Left lung (tissue), 14 donors: ENCODE measurements at places on chromosomes 1 and 21.

DNA sequence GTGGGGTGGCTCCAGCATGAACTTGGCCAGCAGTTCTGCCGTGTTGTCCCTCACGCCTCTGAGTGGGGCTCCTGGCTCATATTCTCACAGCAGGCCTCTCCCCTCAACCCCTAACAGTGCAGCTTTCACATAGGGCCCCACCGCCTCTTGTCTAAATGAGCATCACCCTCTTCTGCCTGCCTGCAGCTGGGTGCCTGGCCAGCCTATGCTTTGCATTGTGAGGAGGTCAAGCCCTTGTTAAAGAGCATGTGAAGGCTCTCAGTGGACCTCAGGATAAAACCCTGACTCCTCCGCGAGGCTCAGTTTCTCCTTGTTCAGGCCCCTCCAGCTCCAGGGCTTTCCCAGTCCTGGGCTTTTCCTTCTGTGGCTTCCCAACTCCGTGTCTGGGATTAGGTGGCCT lies 34.8 kb downstream of the CRYAA start:
- no peak for DNase-seq

DNA sequence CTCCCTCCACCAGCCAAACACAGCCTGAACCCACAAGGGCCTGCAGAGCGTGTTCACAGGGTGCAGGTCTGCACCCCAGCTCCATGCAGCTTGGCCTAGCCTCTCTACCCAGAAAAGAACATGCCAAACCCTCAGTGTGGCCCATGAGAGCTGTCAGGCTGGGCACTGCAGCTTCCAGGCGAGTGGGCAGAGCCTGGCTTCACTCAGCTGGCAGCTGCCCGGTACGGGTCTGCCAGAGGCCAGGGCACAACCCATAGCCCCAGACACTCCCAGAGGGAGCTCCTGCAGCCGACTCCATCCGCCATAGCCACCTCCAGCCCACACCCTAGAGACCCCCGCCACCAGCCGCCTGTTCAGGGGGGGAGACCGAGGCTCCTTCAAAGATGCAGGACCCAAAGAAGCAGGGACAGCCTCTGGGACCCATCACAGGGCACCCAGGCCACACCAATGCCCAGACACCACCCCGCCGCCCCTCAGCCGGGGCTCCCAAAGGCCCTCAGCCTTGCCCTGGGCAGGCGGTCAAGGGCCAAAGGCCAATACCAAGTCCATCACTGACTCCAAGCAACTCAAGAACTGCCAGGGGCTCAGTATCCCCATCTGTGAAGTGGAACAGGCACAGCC lies 42.4 kb downstream of the MEGF6 start:
- DNase-seq, result no peak

GRCh38 chr1:213369465-213369864 lies 318.4 kb downstream of the RPS6KC1 start:
- DNase-seq, result no peak

DNA sequence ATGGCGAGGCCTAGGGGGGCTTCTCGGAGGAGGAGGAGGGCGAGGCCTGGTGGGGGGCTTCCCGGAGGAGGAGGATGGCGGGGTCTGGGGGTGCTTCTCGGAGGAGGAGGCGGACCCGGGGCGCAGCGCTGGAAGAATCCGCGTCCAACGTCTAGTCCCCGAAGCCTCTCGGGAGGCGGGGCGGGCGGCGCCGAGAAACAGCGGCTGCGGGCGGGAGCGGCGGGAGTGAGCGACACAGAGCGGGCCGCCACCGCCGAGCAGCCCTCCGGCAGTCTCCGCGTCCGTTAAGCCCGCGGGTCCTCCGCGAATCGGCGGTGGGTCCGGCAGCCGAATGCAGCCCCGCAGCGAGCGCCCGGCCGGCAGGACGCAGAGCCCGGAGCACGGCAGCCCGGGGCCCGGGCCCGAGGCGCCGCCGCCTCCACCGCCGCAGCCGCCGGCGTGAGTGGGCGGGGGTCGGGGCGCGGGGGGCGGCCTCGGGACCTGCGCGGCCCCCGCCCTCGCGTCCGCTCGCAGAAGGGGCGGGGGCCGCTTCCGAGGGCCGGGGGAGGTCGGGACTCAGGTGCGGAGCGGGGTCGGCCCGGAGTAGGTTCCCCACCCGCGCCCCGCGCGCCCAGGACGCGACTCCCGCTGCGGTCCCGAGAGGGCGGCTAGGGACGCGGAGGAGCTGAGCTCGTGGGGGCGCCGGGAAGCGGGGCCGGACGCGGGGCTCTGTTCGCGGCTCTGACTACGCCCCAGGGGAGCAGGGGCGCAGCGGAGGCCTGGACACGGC lies at the start of gene KLHL17:
KLHL17 (plus strand) TSS at position 222 of the 769 bp plus-strand sequence; CDS start at position 332, 110 bp downstream.
- DNase-seq, result peak; percentile 41

GRCh38 chr1:111084999-111085398 lies 54.9 kb downstream of the DRAM2 start:
- DNase-seq, result no peak

- DNase-seq, result no peak
Observed at GRCh38 chr1:82319546-82319945, 518.8 kb downstream of the ADGRL2 start.

DNA sequence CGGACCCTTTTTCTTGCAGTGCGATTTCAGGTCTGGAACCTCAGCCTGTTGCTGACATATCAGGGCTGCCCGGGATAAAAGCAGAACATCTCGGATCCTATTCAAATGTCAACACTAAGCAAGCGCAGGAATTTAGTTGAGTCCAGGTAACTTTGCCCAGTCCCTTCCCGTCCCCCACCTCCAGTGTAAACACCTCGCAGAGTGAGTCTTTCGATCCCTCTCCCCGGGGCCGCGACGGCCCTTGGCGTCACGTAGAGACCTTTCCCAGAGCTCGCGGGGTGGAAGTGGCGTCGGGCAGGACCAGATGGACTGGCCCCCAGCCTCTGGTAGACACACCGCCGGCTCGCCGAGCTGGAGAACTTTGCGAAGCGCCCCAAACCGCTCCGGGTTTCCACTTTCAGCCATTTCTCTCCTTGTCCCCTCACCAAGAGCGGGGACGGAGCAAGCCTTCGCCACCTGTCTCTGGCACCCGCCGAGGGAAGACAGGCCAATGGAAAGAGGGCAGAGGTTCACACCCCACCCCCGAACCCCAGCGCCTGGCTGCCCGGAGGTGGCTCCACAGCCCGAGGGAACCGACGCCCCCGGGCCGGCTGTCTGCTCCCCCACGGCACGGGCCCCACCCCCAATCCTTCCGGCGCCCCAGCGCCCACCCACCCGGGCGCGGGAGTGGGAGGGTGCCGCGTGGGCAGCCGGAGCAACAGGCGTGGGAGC lies 570 bp downstream of the KCND3 start:
- DNase-seq, result no peak

GRCh38 chr1:71638081-71638766 lies 557.4 kb upstream of the ZRANB2 start:
- DNase-seq, result no peak

DNA sequence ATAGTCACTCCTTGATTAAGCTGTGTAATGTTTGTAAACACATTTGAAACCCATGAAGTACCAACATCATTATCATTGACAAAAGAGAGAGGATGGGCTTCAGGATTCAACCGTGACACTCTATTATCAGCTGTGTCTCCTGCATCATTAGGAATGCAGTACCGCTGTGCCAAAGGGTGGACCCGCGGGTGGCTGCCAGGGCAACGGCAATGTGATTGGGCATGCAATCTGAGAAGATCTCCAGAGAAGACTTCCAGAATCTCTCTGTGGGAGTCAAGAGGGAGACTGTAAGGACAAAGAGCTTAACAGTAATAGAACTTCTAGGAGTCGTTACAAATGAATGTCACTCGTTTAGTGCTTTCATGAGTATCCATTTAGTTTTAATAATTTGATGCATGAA lies 97.9 kb downstream of the USH2A start:
- no peak for DNase-seq

DNA sequence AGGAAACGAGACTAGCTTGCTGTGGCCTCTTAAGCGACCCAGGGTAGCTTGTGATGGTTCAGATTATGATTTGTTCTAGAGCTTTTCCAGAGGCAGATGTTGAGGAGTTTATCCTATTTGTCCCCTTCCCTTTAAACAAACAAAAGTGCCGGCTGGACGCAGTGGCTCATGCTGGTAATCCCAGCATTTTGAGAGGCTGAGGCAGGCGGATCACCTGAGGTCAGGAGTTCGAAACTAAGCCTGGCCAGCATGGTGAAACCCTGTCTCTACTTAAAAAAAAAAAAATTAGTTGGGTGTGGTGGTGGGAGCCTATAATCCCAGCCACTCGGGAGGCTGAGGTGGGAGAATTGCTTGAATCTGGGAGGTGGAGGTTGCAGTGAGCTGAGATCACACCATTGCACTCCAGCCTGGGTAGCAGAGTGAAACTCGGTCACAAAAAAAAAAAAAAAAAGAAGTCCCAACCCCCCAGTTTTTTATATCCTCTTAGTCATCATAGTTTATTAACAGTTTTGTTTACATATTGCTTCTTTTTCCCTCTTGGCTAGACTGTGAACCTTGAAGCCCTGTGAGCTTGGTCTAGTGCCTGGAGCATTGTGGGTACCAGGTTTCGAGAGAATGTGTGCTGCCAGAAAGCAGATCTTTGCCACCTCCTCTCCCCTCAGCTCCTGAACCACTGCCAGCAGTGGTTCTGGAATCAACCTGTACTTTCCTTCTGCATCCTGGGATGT lies 29.8 kb downstream of the MAPKAPK2 start:
- no peak for DNase-seq

GRCh38 chr1:245687636-245688535 lies 533.1 kb downstream of the KIF26B start:
- peak; percentile 45 for DNase-seq

DNA sequence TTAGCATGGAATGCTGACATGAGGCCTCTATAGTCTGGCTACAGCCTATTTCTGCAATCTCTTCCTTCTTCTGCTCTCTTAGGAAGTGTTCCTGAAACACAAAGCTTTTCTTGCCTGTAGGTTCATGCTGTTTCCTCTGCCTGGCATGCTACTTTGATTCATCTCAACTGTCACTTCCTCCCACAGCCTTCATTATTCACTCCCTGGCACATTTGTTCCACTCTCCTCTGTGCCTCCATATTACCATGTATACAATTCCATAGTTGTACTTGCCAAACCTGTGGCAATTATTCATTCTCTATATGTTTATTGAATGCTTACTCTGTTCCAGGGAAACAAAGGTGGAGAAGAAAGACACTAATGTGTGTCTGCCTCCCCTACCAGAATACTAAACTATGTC lies 210.2 kb downstream of the LRRC7 start:
- no peak for DNase-seq

DNA sequence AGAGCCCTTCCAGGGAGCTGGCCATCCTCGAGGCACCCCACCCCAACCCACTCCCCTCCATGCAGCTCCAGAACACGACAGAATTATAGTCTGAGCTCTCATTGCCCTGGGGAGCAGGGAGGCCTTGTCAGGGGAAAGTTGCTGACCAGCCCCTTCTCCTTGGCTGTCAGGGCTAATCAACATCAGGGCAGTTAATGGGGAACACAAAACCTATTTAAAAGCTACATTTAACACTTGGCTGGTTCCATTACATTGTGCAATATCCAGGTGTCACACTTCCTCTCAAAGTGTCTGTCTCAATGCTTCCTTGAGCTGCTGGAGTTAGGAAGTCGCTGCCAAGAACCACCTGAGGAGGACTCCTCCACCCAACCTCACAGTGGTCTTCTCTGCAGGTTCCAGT lies 111.8 kb upstream of the GRIK3 start:
- DNase-seq, result no peak

DNA sequence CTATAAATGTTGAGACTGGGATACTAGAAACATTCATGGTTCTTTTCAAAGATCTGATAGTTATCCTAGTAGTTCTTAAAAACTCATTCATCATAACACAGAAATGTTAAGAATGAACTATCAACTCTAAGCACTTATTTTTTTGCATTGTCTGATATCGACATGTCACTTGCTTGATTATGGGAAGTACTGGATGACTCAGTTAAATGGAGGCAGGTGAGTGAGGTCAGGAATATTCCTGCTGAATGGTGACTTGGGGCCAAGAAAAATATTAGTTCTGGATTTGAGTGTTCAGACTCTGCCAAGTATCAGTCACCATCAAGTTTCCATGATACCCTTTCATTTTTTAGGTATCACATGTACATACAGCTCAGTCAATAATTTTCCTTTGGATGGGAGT lies 63.6 kb downstream of the NEK7 start:
- DNase-seq, result no peak

GRCh38 chr1:116567790-116568661 lies 2.8 kb downstream of the CD58 start:
- no peak for DNase-seq

- DNase-seq, result peak; percentile 57
Observed at GRCh38 chr1:51236531-51237350, 668 bp downstream of the RNF11 start.

DNA sequence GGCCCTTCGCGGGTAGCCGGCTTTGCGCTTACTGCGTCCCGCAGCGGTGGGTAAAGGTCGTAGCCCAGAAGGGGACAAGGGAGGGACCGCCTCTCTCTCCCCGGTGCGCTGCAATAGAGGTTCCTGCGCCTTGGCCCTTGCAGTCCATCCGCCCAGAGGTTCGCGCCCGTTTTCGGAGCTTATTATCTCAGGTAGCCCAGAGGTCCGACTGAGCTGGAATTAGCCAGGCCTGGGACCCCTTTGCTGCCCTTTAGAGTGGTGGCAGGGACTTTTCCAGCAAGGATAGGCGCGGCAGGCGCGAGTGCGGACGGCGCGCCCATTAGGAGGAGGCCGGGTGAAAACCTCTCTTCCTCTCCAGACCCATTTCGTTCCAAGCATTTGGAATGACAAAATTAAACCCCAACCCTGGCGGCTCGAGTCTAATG lies 5.0 kb downstream of the LHX4 start:
- DNase-seq, result no peak

DNA sequence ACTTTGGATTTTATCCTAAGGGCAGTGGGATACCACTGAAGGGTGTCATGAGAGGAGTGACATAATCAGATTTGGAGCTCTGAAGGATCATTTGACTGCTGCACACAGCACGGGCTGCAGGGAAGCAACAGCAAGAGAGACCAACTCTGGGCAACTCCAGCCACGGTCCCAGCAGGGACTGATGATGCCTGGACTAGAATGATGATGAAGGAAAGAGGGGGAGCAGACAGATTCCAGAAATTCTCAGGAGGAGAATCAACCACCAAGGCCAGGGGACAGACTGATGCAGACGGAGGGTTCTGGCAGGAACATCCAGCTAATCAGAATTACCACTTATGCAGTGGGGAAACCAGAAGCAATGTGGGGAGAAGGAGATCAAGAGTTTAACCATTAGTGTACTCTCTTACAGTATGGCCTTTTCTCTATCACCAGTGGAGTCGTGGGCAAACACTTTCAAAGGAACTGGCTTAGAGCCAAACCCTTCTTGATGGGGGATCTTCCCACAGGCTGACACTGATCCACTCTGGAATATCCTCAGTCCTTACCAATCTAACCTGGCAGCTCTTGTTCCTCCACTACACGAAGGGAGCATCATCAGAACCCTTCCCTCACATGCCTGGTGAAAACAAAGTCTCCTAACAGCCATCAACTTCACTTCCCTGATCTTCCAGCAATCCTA lies 3.3 kb downstream of the URB1 start:
- no peak for DNase-seq
